ENCODE measurements at places on chromosomes 2 and 18.

- no peak for DNase-seq
Observed at GRCh38 chr2:44679990-44680389, 261.5 kb upstream of the SIX3 start.

DNA sequence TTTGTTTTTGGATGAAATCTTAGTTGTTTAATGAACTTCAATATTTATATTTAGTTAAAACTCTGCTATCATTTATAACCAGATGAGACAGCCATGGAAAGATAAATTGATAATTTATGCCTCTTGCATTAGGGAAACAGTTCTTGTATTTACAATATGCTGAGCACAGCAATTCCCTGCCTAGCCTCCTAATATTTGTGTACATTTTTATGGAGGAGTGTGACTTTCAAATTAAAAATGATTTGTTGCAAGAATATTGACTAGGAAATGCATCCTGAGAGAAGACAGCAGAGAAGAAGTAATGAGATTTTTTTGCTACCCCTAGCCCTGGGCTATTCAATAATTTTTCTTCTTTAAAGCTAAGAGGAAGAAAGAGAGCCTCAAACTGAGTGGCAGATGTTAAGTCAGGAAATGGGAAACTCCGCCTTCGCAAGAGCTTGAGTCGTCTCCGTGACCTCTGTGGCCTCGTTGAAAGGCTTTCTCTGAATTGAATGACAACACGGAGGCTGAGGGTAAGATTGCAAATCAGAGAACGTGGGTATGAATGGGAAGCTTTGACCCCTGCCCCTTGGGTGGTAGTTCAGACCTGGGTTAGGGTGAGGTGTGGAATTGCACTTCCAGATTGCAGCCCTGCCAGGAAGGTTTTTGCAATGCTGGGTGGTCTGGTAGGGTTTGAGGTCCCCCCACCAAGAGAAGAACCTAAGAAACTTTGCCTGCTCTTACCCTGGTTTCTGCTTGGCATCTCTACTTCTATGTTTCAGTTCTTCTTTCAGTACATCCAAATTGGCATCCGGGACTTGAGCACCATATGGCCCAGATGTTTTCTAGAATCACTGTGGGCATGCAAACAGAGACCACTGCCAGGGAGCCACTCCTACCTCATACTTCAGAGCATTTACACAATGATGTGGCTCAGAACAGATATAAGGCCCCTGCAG lies 210.3 kb upstream of the RBMS1 start:
- no peak for DNase-seq

DNA sequence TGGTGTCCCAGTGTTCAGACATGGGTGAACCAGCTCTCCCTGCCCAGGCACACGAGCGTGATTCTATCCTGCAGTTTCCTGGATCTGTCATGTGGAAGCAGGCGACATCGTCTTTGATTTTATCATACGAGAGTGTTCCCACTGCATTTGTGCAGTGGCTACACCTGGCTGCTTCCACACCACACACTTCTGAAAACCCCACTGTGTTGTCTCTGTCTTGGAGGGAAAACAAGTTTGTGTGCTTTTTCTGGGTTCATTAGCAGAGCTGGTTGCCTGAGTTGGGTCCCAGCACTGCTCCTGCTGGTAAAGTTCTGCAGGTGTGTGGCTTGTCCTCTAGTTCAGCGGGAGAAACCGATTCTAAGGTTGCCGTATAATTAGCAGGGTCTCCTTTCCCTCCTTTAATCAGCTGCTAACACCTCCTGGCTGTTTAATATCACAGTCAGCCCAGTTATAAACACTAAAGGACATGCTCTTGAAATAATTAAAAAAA lies 58.5 kb upstream of the TWIST2 start:
- DNase-seq, result no peak

DNA sequence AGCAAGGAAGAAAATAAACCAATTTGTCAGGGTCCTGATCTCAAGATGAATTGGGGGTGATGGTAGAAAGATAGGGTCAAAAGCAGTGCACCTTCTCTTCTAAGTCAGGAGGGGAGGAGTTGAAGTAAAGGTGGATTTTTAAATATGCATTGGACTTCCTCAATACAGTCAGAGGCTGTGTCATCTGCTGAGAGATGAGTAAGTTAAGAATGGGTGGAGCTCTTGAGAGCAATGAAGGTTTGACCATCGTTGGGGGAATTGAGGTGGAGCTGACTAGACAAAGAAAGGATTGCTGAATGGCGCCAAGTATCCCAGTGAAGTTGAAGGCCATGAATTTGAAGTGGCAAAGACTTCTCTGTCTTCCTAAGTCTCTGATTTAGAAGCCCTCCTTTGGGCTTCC lies 18.4 kb upstream of the CPO start:
- no peak for DNase-seq

DNA sequence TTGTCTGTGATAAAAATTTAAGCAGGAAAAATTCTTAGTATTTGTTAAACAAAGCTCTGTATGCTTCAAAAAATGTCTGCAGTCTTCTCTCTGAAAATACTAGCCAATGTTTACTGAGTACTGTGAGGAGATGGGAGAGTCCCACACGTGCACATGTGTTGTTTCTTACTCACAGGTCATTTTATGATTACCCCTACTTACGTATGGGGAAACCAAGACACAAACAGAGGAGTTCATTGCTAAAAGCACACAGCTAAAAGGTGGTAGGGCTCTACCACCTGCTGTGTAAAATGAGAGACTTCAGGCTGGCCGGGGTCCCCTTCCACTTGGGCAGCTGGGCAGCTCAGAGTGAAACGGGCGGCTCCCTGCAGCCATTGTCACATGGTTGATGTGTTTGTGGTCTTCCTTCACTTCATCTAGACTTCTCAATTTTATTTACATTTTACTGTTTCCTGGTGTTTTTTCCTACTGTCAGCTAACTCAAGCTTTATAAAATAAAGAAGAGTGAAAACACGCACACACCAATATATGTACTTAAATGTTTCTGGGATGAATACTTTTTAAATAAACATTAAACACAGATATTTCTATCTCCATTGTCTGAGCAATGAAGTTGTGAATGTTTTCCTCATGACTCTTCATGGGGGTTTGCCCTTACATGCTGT lies 71.2 kb downstream of the MBP start:
- DNase-seq, result no peak

GRCh38 chr2:112824694-112825085 lies 11.9 kb downstream of the IL1B start:
- DNase-seq, result no peak

DNA sequence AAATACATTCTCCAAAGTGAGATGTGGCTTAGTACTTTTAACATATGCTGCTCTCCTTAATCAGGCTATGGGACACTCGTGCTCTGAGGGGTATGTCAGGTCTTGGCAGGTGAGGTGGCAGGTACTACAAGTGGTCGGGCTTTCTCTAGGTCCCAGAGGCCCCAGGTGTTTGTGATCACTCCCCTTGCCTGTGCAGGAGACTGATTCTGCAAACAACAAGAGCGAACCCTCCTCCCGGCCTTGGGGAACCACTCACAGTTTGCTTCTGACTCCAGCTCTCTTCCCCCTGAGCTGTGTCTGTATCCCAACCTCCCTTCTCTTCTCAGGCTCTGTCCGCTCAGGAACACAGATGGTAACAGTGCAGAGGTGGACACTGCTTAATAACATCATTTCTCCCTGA lies 48.1 kb downstream of the ATOH8 start:
- DNase-seq, result no peak

Measured in T-helper 9 cell (primary cell).